ENCODE measurements at places on chromosomes 12 and 14. TPM values are rescaled to one million over a fixed set of nuclear protein-coding genes. Genes with fewer than 3 reads are reported as not detected.

KCTD10 gene
- 47.7 TPM for total RNA-seq

ACAD10 gene
- total RNA-seq = 59.4 TPM

ALDH2 gene
- total RNA-seq = 47.6 TPM

SERPINA12 gene
- not detected for total RNA-seq

ANO2 gene
- 2.8 TPM for total RNA-seq

SMIM41 gene
- total RNA-seq = not detected

TOMM20L gene
- total RNA-seq = 0.55 TPM

RNASE2 gene
- total RNA-seq = not detected

DLGAP5 gene
- 32.9 TPM for total RNA-seq

GSG1 gene
- total RNA-seq = 0.80 TPM

CCDC198 gene
- 178 TPM for total RNA-seq

TSPAN8 gene
- 0.33 TPM for total RNA-seq

- H3K27me3 ChIP-seq = no peaks in the 10 kb centered on the region
- H3K36me3 ChIP-seq = no peaks in the 10 kb centered on the region
- no peaks in the 10 kb centered on the region for H3K4me1 ChIP-seq
These were observed 5.4 kb upstream of the RALGAPA1 start for GRCh38 chr14:35814371-35815005.

- H3K27ac ChIP-seq = no peak overlapping the region
- no peak overlapping the region for H3K4me3 ChIP-seq
- no peaks in the 10 kb centered on the region for H3K27me3 ChIP-seq
- peaks cover 3% of the 10 kb centered on the region for H3K36me3 ChIP-seq
These were observed 69.4 kb upstream of the ACTN1 start for GRCh38 chr14:69048456-69048855.

- H3K36me3 ChIP-seq = peaks cover 2% of the 10 kb centered on the region
- no peaks in the 10 kb centered on the region for H3K4me1 ChIP-seq
- no peak overlapping the region for H3K4me3 ChIP-seq
These were observed 14.2 kb upstream of the HMGA2 start for GRCh38 chr12:65810036-65810435.

DNA sequence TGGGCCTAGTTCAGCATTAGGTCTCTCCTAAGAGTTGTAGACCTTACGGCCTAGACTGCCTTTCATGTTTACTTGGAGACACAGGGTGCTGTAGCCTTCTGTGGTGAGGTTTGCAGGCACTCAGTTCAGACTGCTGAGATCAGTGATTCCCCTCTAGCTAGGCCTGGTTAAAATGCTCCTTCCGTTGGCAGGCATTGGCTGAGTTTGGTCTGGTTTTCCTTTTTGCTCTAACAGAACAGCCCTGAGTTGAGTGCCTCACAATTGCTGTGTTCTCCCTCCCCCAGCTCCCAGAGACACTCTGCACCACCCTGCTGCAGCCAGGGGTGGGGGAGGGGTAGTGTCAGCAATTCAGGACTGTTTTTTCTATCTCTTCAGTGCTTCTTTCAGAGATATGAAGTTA, 178.9 kb upstream of the DYRK2 start:
- no peak overlapping the region for H3K27ac ChIP-seq
- H3K27me3 ChIP-seq = peaks cover 9% of the 10 kb centered on the region
- no peaks in the 10 kb centered on the region for H3K36me3 ChIP-seq
- no peak for DNase-seq
- H3K4me3 ChIP-seq = no peak overlapping the region

DNA sequence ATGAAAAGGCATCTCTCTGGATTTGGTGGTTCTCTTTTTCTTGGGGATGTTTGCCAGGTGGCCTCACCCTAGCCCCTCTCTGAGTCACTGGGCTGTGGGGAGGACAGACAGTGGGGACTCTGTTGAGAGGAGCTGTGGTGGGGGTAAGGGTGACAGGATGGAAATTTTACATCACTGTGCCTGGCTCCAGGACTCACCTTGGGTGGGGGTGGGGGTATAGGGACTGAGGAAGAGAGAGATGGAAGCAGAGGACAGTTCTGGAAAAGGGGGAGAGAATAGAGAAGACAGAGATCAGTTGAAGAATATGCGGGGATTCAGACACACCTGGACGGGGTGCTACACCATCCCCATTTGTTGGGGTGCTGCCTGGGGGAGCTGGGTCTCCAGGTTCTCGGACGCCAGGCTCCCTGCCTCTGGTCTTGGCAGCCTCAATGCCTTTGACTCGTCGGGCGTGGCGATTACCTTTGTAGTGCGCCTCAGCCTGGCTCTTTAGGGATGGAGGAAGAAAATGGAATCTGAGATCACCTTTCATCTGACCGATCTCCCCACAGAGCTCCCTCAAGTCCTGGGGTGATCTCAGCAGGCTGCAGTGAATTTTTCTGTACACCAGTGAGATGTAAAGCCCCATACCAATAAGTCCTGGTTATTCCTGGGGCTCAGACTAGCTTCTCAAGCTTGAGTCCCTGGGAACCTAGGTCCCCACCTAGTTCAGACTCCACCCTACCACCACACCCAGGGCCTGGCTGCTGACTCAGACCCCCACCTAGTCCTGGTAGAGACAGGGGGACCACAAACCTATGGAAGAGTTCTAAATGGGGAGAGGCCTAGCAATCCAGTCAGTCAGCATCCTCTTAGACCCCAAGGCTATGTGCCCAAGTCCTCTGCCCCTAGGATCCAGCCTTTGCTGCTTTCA, 9.6 kb upstream of the GPR84 start:
- no peak overlapping the region for H3K27ac ChIP-seq
- H3K36me3 ChIP-seq = peaks cover 9% of the 10 kb centered on the region
- H3K4me3 ChIP-seq = no peak overlapping the region
- peaks cover 13% of the 10 kb centered on the region for H3K4me1 ChIP-seq
- peaks cover 25% of the 10 kb centered on the region for H3K27me3 ChIP-seq

GRCh38 chr12:4434706-4435425, 10.7 kb downstream of the FGF6 start:
- no peak overlapping the region for H3K27ac ChIP-seq
- peaks cover 50% of the 10 kb centered on the region for H3K27me3 ChIP-seq
- no peaks in the 10 kb centered on the region for H3K36me3 ChIP-seq
- no peak overlapping the region for H3K4me3 ChIP-seq

DNA sequence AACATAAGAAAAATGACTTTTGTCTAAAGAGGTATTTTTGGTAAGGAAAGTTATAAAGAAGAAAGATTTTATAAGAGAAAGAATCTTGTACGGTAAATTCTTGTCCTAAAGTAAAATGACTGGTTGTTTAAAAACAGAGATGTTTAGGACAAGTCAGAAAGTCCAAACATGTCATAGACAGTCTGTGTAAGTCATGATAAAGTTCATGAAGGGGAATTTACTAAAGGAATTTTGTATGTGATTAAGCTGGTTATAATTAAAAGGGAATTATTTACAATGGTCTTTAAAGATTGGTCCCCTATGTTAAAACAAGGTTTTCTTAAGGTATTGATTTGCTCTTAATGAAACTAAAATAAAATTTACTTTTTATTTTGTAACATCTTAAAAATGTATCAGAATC, 269.4 kb upstream of the CCDC196 start:
- no peak overlapping the region for H3K27ac ChIP-seq
- H3K4me3 ChIP-seq = no peak overlapping the region
- H3K36me3 ChIP-seq = peaks cover 9% of the 10 kb centered on the region
- H3K27me3 ChIP-seq = no peaks in the 10 kb centered on the region

DNA sequence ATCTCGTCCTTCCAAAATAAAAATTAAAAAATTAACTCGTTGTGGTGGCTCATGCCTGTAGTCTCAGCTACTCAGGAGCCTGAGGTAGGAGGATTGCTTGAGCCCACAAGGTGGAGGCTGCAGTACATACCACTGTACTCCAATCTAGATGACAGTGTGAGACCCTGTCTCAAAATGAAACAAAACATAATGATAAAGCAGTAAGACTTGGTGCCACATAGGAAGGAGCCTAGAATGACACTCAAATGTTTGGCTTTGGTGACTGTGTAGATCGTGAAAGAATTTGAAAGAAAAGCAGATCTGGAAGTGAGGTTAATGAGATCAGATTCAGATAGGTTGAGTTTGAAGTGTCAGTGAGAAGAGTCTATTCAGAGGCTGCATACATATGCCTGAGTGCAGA, 150.1 kb upstream of the ATP2B1 start:
- H3K4me3 ChIP-seq = no peak overlapping the region
- no peaks in the 10 kb centered on the region for H3K4me1 ChIP-seq
- no peak for DNase-seq
- no peak overlapping the region for H3K27ac ChIP-seq
- no peaks in the 10 kb centered on the region for H3K36me3 ChIP-seq

- no peak for DNase-seq
- H3K27ac ChIP-seq = no peak overlapping the region
- peaks cover 9% of the 10 kb centered on the region for H3K4me1 ChIP-seq
- H3K36me3 ChIP-seq = no peaks in the 10 kb centered on the region
These were observed 128.3 kb upstream of the PRMT8 start for GRCh38 chr12:3362737-3363136.

- H3K27ac ChIP-seq = no peak overlapping the region
- no peak for DNase-seq
- H3K36me3 ChIP-seq = no peaks in the 10 kb centered on the region
- peaks cover 9% of the 10 kb centered on the region for H3K4me1 ChIP-seq
These were observed 721.7 kb downstream of the GALC start for GRCh38 chr14:87271331-87271730.

DNA sequence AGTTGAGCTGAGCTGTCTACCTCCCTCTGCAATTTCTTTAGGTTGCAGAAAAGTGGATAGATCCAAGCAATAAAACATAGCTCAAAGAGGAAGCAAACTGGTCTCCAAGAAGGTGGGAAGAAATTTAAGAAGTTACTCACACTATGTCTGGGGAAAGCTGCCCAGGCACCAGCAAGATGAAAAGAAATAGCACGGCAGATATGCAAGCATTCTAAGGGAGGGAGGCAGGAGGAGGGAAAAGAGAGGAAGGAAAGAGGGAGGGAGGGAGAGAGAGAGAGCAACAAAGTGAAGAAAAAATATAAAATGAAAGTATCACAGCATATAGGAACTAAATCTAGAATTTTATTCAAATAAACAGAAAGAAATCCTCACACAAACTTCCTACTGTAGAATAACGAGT, 240.7 kb downstream of the APAF1 start:
- H3K27ac ChIP-seq = no peak overlapping the region
- no peak overlapping the region for H3K4me3 ChIP-seq
- no peaks in the 10 kb centered on the region for H3K36me3 ChIP-seq
- H3K27me3 ChIP-seq = peaks cover 13% of the 10 kb centered on the region
- H3K4me1 ChIP-seq = no peaks in the 10 kb centered on the region

DNA sequence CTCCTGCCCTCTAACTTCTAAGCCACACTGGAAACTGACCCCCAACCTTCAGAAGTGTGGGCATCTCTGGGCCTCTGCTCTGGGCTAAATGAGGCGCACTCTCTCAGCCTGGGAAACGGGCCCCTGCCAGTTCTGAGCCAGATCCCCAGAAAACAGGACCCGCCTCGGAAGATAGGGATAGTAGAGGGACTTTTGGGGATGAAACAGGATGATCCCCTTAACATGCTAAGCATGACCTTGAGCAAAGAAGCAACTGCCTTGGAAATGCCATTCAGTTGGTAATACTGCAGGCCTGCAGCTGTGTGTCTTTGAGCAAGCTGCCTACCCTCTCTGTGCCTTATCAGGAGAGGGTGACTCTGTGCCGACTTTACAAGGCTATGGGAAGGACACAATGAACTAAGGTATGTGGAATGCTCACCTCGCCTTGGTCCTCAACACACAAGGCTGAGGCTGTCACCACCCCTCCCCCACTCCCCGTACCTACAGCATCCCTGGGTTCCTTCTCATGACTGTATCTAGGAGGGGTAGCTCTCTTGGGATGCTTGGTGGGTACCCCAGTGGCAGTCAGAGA, 54.0 kb downstream of the NCOR2 start:
- DNase-seq = no peak
- H3K36me3 ChIP-seq = peaks cover 7% of the 10 kb centered on the region
- peak overlapping the region; percentile 95 for H3K27ac ChIP-seq
- H3K27me3 ChIP-seq = no peaks in the 10 kb centered on the region
- peaks cover 31% of the 10 kb centered on the region for H3K4me1 ChIP-seq
- no peak overlapping the region for H3K4me3 ChIP-seq

All from progenitor cell of endocrine pancreas (in vitro differentiated cells).